ENCODE measurements at places on chromosomes 3 and 15. TPM values are rescaled to one million over a fixed set of nuclear protein-coding genes. Genes with fewer than 3 reads are reported as not detected.
A peak's percentile ranks its signal among the peaks of the same experiment; 100 is the strongest.

GRCh38 chr3:19885468-19885867 is 48.5 kb downstream of the EFHB start:
- peak; percentile 47 for DNase-seq

DNA sequence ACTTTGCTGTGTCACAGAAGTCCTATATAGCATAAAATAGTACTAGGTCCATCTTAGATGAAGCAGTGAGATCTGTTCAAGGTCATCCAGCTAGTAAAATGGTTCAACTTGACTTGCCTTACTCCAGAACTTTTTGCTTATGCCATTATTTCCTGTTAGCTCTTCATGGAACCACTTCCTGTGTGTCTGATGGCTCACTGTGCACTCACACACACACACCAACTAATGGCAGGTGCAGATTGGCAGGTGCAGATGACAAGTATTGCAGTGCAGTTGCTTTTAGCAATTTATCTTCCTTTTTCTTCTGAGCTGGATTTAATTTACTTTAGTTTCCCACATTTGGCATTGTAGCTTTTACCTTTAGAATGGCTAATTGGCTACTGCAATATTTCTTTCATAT is 29.8 kb downstream of the GOLGA8S start:
- DNase-seq = no peak

GRCh38 chr3:118641608-118642007 is 393.0 kb downstream of the IGSF11 start:
- no peak for DNase-seq

DNA sequence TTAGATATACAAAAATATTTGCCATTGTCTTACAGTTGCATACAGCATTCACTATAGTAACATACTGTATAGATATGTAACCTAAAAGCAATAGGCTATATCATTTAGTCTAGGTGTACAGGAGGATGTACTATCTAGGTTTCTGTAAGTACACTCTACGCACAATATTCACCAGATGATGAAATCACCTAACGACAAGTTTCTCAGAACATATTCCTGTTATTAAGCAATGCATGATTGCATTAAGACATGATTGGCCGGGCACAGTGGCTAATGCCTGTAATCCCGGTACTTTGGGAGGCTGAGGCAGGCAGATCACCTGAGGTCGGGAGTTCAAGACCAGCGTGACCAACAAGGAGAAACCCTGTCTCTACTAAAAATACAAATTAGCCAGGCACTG is 14.5 kb upstream of the PRKCI start:
- DNase-seq = no peak

- DNase-seq = no peak
Measured at GRCh38 chr3:10563396-10563795, 58.0 kb upstream of the ATP2B2 start.

DNA sequence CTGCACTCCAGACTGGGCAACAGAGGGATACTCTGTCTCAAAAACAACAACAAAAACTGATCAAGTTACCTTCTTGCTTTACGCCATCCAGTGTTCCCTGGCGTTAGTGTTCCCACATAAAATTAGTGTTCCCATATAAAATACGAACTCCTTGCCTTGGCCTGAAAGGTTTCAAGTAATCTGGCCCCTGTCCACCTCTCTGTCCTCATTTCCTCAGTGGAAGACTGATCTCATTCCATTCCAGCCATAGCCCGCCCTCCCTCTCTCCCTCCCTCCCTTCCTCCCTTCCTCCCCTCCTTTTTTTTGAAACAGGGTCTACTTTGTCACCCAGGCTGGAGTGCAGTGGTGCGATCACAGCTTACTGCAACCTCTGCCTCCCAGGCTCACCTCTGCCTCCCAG is 2.8 kb upstream of the CAND2 start:
- DNase-seq = no peak

DNA sequence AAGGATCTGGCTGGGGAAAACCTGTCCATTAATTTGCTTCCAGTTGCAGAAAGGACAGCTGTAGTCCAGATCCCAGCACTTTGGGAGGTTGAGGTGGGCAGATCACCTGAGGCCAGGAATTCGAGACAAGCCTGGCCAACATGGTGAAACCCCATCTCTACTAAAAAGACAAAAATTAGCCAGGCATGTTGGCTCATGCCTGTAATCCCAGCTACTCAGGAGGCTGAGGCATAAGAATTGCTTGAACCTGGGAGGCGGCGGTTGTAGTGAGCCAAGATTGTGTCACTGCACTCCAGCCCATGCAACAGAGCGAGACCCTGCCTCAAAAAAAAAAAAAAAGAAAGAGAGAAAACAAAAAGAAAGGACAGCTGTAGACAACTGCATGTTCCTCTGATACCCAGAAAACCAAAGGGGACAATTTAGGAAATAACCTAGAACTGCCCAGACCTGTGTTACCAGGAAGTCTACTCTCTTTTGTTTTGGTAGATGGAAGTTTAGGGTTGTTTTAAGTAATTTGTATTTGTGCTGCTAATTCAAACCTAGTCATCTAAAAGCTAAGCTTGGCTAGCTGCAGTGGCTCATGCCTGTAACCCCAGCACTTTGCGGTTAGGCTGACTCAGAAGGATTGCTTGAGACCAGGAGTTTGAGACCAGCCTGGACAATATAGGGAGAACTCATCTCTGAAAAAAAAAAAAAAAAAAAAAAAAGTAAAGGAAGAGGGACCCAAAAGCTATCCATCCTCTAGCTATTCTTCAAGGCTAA is 22.7 kb downstream of the EXD1 start:
- DNase-seq = no peak

GRCh38 chr3:104126864-104127553 is 1239.7 kb upstream of the ALCAM start:
- DNase-seq = no peak

DNA sequence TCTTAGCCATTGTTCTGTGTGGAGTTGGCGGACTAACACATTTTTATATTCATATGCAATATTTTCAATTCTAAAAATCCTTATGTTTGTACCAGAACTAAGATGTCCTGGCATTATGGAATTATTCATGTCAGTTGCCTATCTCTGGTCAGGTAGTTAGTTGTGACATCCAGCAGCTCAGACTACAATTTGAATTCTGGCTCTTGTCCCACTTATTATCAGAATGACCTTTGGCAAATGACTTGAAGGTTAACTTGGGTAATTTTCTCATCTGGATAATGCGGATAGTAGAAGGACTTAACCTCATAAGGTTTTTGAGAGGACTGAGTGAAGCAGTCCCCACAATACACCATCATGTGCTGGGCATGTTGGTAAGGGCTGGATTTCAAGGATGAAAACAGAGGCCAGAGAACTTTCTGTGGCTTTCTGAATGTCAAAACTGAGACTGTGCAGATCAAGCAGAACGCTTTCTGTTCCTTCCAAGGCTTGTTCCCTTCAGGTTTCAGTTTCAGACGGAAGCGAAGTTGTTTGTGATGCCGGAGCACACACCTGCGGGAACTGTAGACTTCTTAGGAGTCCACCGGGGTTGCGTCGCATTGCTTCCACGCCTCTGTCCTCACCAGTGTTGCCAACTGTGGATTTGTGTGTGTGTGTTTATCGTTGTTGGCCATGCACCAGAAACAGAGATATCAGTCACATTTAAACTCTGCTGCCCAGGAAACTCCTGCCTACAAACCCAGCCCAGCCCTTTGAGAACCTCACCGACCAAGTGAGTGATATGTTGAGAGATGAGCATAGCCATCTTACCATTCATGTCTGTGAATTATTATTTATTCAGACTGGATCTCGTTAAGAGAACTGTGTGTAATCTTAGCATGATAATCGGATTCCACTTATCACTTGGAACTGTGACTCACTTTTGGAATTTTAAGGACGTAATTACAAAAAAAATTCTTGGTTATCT is 76.0 kb downstream of the PTPRG start:
- peak; percentile 28 for DNase-seq

DNA sequence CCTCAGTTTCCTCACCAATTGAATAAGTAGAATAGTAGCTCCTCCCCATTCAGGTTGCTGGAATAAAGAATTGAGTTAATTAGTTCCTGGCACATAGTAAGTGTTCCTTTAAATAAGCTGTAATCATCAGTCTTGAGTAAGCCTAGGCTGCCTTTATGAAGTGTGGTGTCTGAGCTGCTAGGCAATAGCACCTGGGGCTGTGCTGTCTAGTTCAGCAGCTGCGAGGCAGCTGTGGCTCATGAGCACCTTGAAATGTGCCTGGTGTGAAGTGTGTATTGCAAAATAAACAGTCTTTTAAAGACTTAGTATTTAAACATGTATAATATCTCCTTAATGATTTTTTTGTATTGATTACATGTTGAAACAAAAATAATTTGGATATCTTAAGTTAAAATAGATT is 77.6 kb downstream of the TOP2B start:
- no peak for DNase-seq

- DNase-seq = no peak
Measured at GRCh38 chr3:107142171-107142570, 235.1 kb upstream of the CCDC54 start.

- DNase-seq = no peak
Measured at GRCh38 chr3:13543253-13543652, 5.7 kb upstream of the FBLN2 start.

DNA sequence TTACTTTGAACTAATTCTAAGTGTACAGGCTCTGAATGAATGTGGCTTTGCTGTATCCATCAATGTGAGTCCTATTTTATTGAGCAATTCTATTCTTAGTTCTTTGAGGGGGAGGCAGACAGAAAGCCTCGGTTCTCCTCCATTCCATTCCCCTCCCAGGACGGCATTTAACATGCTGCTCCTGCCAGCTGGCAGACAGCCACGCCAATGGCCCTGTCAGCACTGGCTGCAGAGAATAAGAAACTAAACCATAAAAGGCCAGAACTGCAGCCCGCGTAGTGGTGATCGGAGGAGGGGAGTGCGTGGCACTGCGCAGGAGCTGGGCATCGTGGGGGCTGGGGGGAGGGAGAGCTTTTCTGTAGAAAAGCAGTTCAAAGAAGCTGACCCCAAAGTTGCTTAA is 76.0 kb upstream of the HACD2 start:
- peak; percentile 89 for DNase-seq

DNA sequence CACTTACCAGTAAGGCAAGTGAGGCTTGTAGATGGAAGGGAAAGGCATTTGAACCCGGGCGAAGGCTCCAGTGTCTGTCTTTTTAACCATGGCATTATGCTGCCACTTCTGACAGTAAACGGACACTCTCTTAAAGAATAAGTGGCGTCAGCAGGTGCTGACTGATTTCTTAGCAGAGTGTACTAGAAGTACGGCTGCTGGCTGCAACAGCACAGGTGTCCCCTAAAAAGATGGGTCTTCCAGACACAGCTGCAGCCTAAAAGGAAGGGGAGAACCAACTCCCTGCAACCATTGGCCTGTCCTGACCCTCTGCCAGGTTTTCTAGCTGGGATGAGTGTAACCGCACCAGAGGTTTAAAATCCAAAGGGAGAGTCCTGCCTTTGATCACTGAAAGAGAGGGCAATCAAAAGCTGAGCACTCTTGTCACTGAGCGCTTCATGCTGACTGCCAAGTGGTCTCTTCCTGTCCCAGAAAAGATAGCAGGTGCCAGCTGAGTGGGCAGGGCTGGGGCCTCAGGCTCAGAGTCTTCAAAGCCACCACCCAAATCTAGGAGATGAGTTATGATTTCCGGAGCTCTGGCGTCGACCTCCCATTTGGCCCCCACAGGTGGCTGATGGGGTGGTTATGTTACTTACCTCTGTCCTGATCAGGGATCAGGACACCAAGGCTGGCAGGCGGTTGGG is 255.8 kb downstream of the SLCO3A1 start:
- DNase-seq = no peak

DNA sequence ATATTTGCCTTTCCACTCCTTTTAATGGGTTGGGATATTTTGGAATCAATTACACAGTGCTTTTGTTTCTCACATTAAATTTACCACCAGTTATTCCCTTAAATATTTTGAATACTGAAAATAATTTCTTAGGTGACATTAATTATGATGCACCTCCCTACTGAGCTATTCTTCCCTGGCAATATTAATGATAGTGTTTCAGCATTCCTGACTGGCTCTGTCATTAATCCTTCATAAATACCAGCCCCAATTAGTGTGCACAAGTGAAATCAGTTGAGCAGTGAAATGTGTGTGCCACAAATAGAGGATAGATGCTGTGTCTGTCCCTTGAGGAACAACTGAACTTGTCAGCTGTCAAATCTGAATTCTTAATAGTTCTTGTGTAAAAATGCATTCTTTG is 304.0 kb downstream of the CACNA2D3 start:
- no peak for DNase-seq

DNA sequence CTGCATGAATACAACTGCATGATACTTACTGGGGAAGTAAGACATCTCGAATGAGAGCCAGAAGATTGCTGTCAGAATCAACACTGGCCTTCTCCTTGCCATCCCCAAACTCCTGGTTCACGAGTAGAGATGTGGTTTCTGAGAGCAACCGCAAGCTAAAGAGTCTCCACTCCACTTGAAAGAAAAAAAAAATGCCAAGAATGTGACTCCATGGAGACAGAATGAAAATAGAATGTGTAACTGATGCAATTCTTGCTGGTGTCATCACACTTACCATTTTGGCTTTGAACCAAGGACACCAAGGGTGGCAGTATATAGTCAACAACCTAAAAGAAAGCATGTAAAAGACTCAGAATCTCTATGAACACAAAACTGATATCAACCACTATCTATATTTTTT is 280.4 kb downstream of the ULK4 start:
- no peak for DNase-seq

GRCh38 chr3:31934018-31934417 is 47.0 kb downstream of the OSBPL10 start:
- DNase-seq = peak; percentile 40

DNA sequence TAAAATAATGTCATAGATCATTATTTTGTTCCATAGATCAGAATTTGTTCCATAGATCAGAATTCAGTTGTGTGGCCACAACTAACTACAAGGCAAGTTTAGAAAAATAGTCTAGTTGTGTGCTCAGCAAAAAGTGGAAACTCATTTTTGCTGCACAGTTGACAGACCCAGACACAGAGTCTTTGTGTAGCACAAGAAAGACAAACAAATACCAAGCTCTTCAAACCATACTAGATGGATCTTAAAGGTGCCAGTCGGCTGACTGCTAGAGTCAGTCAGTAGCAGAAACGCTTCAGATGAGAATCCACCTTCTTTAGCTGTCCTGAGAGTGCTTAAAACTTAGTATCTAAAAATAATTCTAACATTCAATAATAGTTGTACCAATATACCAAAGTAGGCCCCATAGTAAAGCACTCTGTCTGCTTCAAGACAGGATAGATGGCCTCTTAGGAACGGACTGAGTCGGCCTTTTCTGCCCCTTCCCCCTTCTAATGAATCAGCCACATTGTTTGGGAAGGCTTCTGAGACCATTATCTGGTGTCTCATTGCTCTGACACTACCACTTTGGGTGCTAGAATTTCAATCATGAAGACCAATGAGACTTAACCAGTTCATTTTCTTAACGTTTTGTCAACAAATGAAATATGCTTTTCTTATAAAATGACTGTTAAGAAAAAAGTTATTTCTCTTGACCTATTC is 27.7 kb upstream of the SLC4A7 start:
- no peak for DNase-seq

The RLBP1 gene
- not detected for polyA plus RNA-seq

The DUOXA2 gene
- not detected for polyA plus RNA-seq

The EBLN2 gene
- polyA plus RNA-seq = 2.5 TPM

The ARHGAP31 gene
- 20.1 TPM for polyA plus RNA-seq

The NR2E3 gene
- polyA plus RNA-seq = 0.04 TPM

The HRG gene
- polyA plus RNA-seq = not detected

The C3orf22 gene
- polyA plus RNA-seq = not detected
